Hepatocyte (in vitro differentiated cells): ENCODE measurements at places on chromosomes 7 and 10. TPM values are rescaled to one million over a fixed set of nuclear protein-coding genes. Genes with fewer than 3 reads are reported as not detected.

DNA sequence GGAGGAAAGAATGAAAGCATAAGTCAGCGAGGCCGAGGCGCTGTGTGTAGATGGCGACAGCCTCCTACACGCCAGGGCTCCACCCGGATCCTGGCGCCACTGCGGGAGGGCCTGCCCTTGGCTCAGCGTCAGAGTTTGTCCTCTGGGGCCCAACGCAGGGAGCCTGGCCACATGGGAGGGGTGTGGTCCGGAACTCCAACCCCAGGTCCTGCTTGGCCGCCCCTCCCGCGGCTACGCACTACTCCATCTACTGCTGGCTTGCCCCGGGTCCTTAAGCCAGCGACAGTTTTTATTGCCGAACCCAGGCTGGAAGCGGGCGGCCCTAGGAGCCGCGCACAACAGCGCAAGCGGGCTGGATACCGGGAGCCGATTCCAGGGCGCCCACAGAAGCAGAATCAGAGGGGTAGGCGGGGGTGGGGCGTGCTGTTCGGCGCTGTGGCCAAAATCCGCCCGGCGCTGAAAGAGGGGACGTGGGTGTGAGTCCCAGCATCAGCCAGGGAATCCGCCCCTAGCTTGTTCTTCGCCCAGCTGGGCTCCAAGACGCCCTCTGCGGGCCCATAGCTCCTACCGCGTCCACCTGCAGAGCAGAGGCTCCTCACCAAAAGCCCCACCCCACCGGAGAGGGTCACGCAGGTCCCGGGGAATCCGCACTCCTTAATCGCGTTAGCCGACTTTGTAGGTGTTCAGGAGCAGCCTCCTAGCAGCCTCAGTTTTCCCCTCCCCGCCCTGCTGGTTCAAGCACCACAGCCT lies 4.5 kb downstream of the KAZALD1 start:
- H3K36me3 ChIP-seq = no peaks in the 10 kb centered on the region
- peak; percentile 92 for DNase-seq
- H3K27me3 ChIP-seq = no peaks in the 10 kb centered on the region
- peaks cover 31% of the 10 kb centered on the region for H3K4me1 ChIP-seq
- peak overlapping the region; percentile 50 for H3K4me3 ChIP-seq

- no peak for DNase-seq
- H3K4me1 ChIP-seq = peaks cover 13% of the 10 kb centered on the region
- no peaks in the 10 kb centered on the region for H3K36me3 ChIP-seq
- H3K4me3 ChIP-seq = no peak overlapping the region
- no peak overlapping the region for H3K27ac ChIP-seq
These were observed 1.1 kb upstream of the GPRIN2 start for GRCh38 chr10:46557319-46558121.

GRCh38 chr10:35336084-35336831 lies at the start of gene CCNY:
CCNY (plus strand) TSS chr10:35336509; CDS start chr10:35337054, 545 bp downstream.
- H3K27ac ChIP-seq = peak within 1 kb of the TSS; percentile 95
- peaks cover 49% of the 10 kb centered on the region for H3K4me1 ChIP-seq
- peak within 1 kb of the TSS; percentile 98 for H3K4me3 ChIP-seq
- DNase-seq = peak; percentile 88
- no peaks in the 10 kb centered on the region for H3K27me3 ChIP-seq
- H3K36me3 ChIP-seq = no peaks in the 10 kb centered on the region

DNA sequence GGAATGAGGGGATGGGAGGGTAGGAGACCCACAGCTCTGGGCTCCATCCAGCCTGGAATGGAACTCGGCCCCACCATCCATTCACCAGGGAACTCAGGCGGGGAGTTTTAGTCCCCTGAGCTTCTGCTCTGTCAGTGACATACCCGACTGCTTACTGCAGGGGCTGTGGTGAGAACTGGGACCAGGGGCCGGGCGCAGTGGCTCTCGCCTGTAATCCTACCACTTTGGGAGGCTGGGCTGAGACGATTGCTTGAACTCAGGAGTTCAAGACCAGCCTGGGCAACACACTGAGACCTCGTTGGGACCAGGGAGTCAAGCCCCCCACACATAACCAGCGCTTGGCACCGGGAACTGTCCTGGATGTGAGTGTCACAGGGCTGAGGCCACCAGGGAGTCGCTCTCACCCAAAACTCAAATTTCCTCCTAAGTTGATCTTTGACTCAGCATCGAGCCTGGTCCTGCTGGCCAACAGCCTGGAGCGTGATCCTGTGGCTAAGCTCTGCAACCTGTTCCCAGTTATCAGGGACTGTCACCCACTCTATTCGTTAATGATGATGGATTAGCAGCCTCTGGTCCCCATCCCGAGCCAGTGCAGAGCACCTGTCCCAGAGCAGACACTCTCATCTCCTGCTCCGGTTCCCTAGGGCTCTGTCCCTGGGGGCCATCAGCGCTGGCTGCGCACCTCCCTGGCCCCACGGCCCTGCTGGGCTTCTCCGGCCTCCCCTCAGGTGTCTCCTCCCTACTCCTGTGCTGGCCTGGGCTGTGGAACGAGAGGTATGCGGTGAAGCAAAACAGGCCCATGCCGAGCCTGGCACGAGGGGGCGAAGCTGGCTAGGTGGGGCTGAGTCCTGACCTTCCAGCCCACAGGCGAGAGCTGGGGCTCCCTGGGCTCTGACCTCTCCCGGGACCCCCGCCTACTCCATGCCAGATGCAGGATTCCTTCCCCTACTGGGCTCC lies 902 bp upstream of the CLDN15 start:
- no peaks in the 10 kb centered on the region for H3K27me3 ChIP-seq
- peak overlapping the region; percentile 60 for H3K27ac ChIP-seq
- H3K4me1 ChIP-seq = peaks cover 3% of the 10 kb centered on the region

The BLNK gene
- 4.8 and 6.9 TPM in 2 replicates for total RNA-seq

DNA sequence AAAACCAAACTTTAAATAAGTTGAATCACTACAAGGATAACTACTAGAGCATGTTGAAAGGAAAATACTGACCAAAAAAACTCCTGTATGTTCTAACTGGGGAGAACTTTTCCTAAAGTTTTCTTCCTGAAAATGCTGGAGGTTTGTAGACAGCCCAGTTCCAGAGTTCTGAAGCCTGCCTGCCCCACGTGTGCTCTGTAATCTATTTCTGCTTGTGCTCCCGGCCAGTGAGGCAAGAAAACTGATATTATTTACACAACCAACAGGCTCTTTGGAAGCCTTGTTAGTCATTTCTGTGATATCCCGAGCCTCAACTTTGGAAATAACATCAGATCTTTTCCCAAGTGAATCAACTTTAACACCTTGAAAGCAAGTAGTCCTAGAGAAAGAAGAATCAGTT lies 46.7 kb downstream of the ZFAND4 start:
- H3K36me3 ChIP-seq = no peaks in the 10 kb centered on the region
- H3K4me1 ChIP-seq = no peaks in the 10 kb centered on the region
- H3K4me3 ChIP-seq = no peak overlapping the region
- no peak for DNase-seq
- no peak overlapping the region for H3K27ac ChIP-seq

The PRKCQ gene
- 0.43 and 0.76 TPM in 2 replicates for total RNA-seq

The TTYH3 gene
- total RNA-seq = 35.8 and 46.3 TPM in 2 replicates

DNA sequence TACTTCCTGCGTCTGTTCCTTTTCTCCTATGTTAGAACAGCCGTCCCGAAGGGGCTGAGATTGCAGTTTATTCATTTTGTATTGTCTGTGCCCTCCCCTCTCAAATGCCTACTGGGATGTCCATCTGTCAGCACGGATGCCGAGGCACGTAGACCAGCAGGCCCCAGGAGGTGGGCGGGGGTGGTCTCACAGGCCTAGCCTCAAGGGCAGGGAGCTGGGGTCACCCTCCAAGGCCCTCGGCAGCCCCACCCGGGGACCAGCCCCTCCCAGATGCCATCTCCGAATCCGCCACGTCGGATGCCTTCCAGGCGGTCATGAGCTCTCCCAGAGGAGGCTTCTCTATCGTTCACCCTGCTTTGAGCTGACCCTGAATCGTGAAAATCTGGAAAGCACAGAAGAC lies 59.7 kb downstream of the ELFN1 start:
- no peak overlapping the region for H3K4me3 ChIP-seq
- no peaks in the 10 kb centered on the region for H3K4me1 ChIP-seq
- no peaks in the 10 kb centered on the region for H3K27me3 ChIP-seq
- no peak overlapping the region for H3K27ac ChIP-seq
- no peak for DNase-seq

The MTG1 gene
- total RNA-seq = 53.2 and 57.0 TPM in 2 replicates

DNA sequence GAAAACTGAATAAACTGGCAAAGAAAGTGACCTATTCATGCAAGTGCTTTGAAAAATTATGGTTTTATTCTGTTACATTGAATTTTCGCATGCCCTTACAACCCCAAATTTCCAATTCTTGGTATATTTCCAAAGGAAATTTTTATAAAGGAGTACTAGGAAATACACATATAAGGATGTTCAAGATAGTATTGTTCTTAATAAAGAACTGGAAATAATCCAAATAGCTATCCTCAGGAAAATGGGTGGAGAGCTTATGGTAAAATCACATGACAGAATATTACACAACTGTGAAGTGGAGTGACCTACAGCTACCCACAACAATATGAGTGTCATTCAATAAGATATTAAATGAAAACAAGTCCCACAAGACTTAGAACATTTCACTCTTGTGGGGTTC lies 138.9 kb upstream of the BMPER start:
- no peaks in the 10 kb centered on the region for H3K4me1 ChIP-seq
- H3K27me3 ChIP-seq = no peaks in the 10 kb centered on the region
- no peaks in the 10 kb centered on the region for H3K36me3 ChIP-seq
- DNase-seq = no peak

- peak; percentile 38 for DNase-seq
- peaks cover 9% of the 10 kb centered on the region for H3K4me1 ChIP-seq
- no peak overlapping the region for H3K4me3 ChIP-seq
- no peaks in the 10 kb centered on the region for H3K27me3 ChIP-seq
- H3K27ac ChIP-seq = no peak overlapping the region
These were observed 30.8 kb downstream of the CHCHD3 start for GRCh38 chr7:133051066-133051465.

DNA sequence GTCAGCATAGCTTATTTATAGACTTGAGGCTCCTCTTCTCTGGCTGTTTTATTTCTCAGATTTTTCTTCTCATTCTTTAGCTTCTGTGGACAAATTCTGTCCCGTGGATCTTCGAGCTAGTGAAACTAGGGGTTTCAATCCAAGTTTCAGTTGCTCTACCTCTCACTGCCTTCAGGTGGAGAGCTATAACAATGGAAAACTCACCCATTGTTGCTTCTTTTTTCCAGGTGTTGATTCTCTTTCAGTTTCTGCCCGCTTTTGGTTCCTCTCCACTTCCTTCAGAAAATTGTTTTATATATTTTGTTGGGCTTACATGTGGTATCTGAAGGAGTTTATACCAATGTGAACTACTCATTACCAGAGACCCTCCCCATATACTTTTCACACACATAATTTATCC lies 266.1 kb downstream of the TCF7L2 start:
- H3K36me3 ChIP-seq = no peaks in the 10 kb centered on the region
- H3K27ac ChIP-seq = no peak overlapping the region
- H3K4me3 ChIP-seq = no peak overlapping the region
- no peaks in the 10 kb centered on the region for H3K4me1 ChIP-seq

The GTPBP4 gene
- total RNA-seq = 33.6 and 34.2 TPM in 2 replicates

GRCh38 chr10:124462348-124462695 lies 699 bp downstream of the LHPP start:
- peak overlapping the region; percentile 84 for H3K27ac ChIP-seq
- no peak for DNase-seq
- H3K27me3 ChIP-seq = no peaks in the 10 kb centered on the region
- H3K4me1 ChIP-seq = peaks cover 13% of the 10 kb centered on the region
- H3K4me3 ChIP-seq = peak overlapping the region; percentile 96

DNA sequence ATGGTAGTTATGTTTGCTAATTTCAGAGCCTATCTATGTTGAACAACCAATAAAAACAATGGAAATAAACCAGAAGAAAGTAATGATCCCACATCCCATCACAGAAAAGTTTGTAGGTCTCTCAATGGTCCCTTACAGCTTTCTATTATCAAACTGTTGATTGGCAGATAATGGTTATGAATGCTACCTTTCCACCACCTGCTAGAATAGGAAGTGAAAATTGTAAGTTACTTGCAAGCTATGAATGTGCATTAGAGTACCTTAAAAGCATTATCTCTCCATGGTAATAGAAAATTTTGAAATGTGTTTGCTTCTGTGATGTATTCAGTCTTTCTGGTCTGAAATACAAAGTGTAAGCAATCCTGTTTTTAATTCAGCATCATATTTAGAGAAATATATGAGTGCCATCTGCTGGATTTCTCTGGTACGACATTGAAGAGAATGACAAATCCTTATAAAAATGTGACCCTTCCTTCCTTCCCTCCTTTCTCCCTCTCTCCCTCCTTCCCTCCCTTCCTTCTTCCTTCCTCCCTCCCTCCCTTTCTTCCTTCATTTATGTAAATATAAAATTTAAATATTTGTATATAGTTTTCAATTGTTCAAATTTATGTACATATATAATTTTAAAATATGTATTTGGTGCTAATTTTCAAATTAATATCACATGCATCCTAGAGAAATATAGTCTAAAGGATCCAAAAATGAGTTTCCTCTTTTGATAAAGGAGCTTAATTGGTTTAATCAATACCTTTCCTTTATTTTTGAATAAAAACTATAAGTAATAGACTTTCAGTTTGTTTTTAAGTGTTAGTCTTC lies 41.4 kb upstream of the PNLIPRP3 start:
- peaks cover 9% of the 10 kb centered on the region for H3K27me3 ChIP-seq
- H3K4me3 ChIP-seq = no peak overlapping the region
